MG63 (cell line): ENCODE measurements at places on chromosomes 6 and 20. TPM values are rescaled to one million over a fixed set of nuclear protein-coding genes. Genes with fewer than 3 reads are reported as not detected.

FILIP1 gene
- total RNA-seq, result 0.03 TPM in 1 of 2 replicates, not detected in the other

MYBL2 gene
- total RNA-seq, result 29.8 and 30.5 TPM in 2 replicates

ZDHHC14 gene
- 1.6 and 4.4 TPM in 2 replicates for total RNA-seq

RCAN2 gene
- 5.5 and 7.6 TPM in 2 replicates for total RNA-seq

NKX2-4 gene
- not detected in 2 replicates for total RNA-seq

CAGE1 gene
- total RNA-seq, result 0.49 TPM in 1 of 2 replicates, not detected in the other
